ENCODE measurements at places on chromosomes 1 and 21.

DNA sequence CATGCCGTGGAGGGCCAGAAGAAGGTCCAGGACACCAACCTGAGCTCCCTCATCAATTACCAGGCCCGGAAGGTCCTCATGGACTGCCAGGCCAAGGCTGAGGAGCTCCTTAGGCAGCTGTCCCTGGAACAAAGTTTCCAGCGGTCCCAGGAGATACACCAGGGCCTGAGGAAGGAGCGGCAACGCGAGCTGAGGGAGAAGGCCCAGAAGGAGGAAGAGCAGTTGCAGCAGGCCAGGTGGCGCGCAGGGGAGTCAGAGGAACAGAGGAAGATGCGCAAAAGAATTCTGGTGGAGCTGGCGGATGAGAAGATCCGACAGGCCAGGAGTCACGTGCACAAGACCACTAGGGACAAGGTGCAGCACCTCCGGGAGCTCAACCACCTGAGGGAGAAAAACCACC, 1.5 kb downstream of the CCDC185 start:
- no peak overlapping the region for H3K27ac ChIP-seq
- no peaks in the 10 kb centered on the region for H3K4me1 ChIP-seq
- no peaks in the 10 kb centered on the region for H3K27me3 ChIP-seq
- no peak for DNase-seq
- H3K4me3 ChIP-seq, result no peak overlapping the region

DNA sequence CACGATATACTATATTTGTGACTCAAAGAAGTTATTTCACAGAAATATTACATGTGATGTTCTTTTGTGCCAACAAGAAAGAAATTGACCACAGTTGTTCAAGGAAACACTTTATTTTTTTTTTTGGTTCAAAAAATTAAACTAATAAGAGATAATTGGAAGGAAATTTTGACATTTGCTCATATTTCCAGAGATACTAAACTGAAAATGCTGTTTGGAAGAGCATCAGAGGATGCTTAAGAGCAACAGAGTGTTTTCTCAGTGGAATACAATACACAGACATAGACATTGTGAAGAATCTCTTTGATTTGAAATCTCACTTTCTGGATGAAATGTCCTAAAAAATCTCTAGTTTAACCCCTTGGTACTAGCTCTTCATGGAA, 760.4 kb upstream of the CXADR start:
- no peaks in the 10 kb centered on the region for H3K4me1 ChIP-seq
- H3K36me3 ChIP-seq, result no peaks in the 10 kb centered on the region
- H3K4me3 ChIP-seq, result no peak overlapping the region
- no peak for DNase-seq
- H3K27ac ChIP-seq, result no peak overlapping the region

DNA sequence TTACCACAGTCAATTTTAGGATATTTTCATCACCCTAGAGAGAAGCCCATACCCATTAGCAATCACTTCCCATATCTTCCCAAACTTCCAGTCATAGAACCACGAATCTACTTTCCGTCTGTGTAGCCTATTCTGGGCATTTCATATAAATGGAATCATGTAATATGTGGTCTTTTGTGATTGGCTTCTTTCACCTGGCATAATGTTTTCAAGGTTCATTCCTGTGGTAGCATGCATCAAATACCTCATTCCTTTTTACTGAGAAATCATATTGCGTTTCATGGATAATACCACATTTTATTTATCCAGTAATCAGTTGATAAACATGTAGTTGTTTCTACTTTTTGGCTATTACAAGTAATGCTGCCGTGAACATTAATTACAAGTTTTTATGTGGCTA, 21.5 kb downstream of the DESI2 start:
- no peak overlapping the region for H3K4me3 ChIP-seq
- no peaks in the 10 kb centered on the region for H3K27me3 ChIP-seq
- peaks cover 5% of the 10 kb centered on the region for H3K4me1 ChIP-seq
- no peak for DNase-seq
- no peaks in the 10 kb centered on the region for H3K36me3 ChIP-seq

GRCh38 chr21:43193651-43194302, 25.0 kb downstream of the CRYAA start:
- H3K36me3 ChIP-seq, result no peaks in the 10 kb centered on the region
- no peak overlapping the region for H3K4me3 ChIP-seq
- peak; percentile 15 for DNase-seq

DNA sequence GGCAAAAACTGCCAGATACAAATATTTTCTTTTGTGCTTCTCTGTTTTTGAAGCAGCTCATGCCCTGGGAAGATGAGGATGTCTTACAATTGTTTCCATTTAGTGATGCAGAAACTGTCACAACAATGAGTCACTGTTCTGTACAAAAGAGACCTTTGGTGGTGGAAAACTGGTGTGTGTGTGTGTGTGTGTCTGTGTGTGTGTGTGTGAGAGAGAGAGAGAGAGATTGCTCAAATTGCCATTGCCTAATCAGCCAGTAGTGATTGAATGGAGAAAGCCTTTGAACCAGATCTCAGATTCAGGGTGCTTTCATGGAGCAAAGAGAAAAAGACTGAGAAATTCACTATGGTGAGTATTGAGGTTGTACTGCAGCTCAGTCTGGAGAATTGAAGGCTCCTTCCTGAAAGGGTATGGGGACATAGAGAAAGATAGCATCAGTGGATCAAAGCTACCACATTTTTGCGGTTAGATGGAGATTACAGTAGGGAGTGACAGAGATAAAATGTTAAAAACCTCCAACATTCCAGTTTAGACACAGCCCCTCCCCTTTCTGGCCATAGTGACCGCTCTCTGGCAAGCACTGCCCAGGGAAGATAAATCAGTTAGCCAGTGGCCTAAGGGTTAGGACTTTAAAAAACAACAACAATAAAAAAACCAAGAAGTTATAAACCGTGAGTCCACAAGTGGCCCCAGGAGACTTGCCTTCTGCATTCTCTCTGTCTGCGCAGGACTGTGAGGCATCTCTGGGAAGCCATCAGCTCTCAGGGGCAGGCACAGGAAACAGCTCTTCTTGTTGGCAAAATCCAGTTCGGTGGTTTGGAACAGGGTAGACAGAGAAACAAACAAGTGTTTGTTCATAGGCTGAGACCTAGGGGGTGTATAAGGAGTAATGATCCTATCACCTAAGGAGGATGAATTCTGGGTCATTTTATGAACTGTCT, 406.5 kb downstream of the DUSP10 start:
- H3K27ac ChIP-seq, result peak overlapping the region; percentile 54
- H3K36me3 ChIP-seq, result no peaks in the 10 kb centered on the region
- no peaks in the 10 kb centered on the region for H3K27me3 ChIP-seq

GRCh38 chr1:5992814-5993555, 760 bp upstream of the NPHP4 start:
- DNase-seq, result no peak
- peak overlapping the region; percentile 93 for H3K27ac ChIP-seq
- H3K36me3 ChIP-seq, result no peaks in the 10 kb centered on the region
- no peaks in the 10 kb centered on the region for H3K27me3 ChIP-seq
- peak overlapping the region; percentile 86 for H3K4me3 ChIP-seq

- H3K27ac ChIP-seq, result peak overlapping the region; percentile 55
- H3K4me3 ChIP-seq, result no peak overlapping the region
- no peaks in the 10 kb centered on the region for H3K27me3 ChIP-seq
- no peak for DNase-seq
Measured at GRCh38 chr1:235946571-235946981, 79.9 kb upstream of the LYST start.

GRCh38 chr1:201665036-201665435, 126.1 kb downstream of the NAV1 start:
- no peaks in the 10 kb centered on the region for H3K36me3 ChIP-seq
- H3K27me3 ChIP-seq, result no peaks in the 10 kb centered on the region
- no peaks in the 10 kb centered on the region for H3K4me1 ChIP-seq
- H3K27ac ChIP-seq, result no peak overlapping the region
- no peak overlapping the region for H3K4me3 ChIP-seq

GRCh38 chr21:15195768-15196167, 131.0 kb upstream of the NRIP1 start:
- H3K27ac ChIP-seq, result no peak overlapping the region
- no peak overlapping the region for H3K4me3 ChIP-seq
- no peak for DNase-seq
- no peaks in the 10 kb centered on the region for H3K4me1 ChIP-seq

GRCh38 chr1:202017749-202018467, 7.5 kb downstream of the ELF3 start:
- H3K27ac ChIP-seq, result peak overlapping the region; percentile 80
- H3K36me3 ChIP-seq, result peaks cover 18% of the 10 kb centered on the region
- peak; percentile 84 for DNase-seq
- no peaks in the 10 kb centered on the region for H3K4me1 ChIP-seq
- H3K27me3 ChIP-seq, result no peaks in the 10 kb centered on the region
- no peak overlapping the region for H3K4me3 ChIP-seq

DNA sequence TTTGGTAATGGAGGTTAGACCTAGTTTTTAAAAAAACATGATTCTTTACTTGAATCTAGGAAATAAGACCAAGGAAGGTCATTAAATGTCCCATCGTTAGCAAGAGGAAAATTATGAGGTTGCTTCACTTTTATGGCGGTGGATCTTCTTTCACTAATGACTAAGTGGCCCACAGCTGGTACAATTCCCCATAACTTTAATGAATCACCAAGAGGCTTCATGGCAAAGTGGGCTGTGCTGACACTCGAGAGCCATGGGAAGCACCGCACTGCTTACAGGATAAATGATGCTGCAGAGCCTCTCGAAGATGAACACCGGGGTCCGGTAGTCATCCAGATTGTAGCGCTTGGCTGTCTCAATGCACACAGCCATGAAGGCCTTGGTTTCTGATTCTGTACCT, 108.8 kb downstream of the UBR4 start:
- H3K4me1 ChIP-seq, result no peaks in the 10 kb centered on the region
- no peak for DNase-seq
- H3K4me3 ChIP-seq, result no peak overlapping the region
- H3K27ac ChIP-seq, result no peak overlapping the region
- H3K36me3 ChIP-seq, result peaks cover 100% of the 10 kb centered on the region

All from upper lobe of left lung (tissue), 6 donors.